ENCODE measurements at places on chromosomes 13 and 19.

GRCh38 chr19:39906283-39906682 is 28.2 kb downstream of the FCGBP start:
- no peak for DNase-seq

- DNase-seq = no peak
Observed at GRCh38 chr19:29714371-29714952, 599 bp downstream of the C19orf12 start.

GRCh38 chr13:78689011-78689410 is 30.1 kb upstream of the OBI1 start:
- DNase-seq = no peak

GRCh38 chr13:68535329-68535728 is 1305.2 kb upstream of the PCDH9 start:
- no peak for DNase-seq

GRCh38 chr19:32041681-32042292 is 303.6 kb upstream of the ZNF507 start:
- peak; percentile 75 for DNase-seq

DNA sequence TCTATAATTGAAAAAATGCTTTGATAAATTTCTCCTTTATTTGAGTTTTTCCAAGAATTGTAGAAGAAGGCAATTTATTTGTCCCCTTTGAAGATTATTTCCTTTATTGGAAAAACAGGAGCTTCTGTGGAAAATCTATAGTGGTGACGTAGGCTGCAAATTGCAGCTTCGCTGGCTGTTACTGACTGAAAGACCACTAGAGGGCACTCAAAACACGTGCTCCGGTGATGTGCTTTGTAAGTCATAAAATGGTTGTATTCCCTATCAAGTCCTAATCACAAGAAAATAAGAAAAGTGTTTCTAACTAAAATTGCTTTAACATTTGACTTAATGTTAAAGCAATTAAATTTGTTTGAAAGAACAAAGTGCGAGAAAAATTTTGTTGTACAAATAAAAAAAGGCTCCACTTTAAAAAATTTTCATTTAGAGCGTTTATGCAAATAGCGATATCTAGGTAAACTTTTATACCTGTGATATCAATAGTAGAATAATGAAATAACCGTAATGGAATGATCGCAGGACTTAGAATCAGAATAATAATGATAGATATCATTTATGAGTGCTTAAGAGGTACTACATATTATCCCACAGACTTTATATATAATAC is 638.2 kb upstream of the SPRY2 start:
- peak; percentile 20 for DNase-seq

GRCh38 chr19:7874076-7874896 is at the start of gene PRR36:
TSS of gene PRR36 (minus strand) at chr19:7874390. CDS start at chr19:7873689, 701 bp downstream.
- peak; percentile 74 for DNase-seq

GRCh38 chr13:98976338-98976737 is 1.5 kb downstream of the DOCK9 start:
- DNase-seq = no peak

- DNase-seq = no peak
Observed at GRCh38 chr19:47781590-47782262, 3.2 kb downstream of the SELENOW start.

DNA sequence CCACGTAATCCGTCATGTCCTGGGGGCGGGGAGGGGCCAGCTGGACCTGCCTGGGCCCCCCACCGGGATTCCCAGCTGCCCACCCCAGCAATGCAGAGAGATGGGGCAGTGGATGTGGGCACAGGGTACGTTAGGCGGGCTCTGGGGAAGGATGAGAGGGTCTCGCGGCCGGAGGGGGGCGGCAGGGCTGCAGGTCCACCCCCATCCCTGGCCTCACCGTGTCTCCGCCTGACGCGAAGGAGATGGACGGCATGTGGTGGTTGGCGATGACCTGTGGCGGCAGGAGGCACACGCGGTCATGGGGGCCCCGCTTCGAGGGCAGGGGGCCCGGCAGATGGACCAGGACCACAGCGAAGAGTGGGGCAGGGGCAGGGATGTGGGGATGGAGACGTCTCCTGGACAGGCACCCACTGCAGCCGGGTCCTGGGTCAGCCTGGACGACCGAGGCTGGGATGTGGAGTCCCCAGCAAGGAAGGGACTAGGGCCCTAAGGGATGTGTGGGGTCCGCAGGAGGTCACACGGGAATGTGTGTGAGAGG is 24.4 kb downstream of the SHC2 start:
- DNase-seq = no peak

GRCh38 chr13:27283906-27284493 is 13.4 kb downstream of the RASL11A start:
- peak; percentile 32 for DNase-seq

DNA sequence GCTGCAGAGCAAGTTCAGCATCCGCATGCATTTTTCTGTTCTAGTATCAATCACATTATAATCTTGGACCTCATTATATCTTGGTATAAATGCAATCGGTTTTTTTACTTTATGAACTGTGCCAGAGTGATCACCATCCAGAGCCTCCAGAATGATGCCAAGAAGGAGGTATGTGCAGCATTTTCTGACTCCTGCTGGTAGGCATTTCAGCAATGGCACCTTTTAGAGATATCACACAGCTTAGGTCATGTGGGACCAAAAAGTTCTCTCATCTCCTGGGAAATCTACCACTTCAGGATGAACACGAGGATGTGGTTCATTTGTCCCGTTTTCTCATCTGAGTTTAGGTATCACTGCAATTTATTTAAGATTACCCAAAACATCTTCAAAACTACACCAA is 220.4 kb downstream of the VWA8 start:
- DNase-seq = no peak

DNA sequence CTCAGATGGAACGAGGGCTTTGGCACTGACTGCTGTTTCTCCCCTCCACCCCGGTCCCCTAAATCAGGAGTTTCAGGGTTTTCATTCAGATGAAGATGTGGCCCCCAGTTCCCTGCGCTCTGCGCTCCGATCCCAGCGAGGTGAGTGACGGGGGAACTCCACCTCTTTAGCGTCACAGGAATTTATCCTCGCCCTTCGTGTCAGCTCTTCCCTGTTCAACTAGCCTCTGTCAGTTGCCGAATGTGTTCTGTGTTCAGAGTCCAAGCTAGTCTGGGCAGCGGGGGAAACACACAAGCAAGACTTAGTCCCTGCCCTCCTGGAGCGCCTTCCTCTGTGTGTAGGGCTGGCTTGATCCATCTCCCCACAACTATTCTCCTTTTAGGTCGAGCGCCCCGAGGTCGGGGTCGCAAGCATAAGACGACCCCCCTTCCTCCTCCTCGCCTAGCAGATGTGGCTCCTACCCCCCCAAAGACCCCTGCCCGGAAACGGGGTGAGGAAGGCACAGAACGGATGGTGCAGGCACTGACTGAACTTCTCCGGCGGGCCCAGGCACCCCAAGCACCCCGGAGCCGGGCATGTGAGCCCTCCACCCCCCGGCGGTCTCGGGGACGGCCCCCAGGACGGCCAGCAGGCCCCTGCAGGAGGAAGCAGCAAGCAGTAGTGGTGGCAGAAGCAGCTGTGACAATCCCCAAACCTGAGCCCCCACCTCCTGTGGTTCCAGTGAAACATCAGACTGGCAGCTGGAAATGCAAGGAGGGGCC is 1.8 kb downstream of the KMT2B start:
- DNase-seq = no peak

DNA sequence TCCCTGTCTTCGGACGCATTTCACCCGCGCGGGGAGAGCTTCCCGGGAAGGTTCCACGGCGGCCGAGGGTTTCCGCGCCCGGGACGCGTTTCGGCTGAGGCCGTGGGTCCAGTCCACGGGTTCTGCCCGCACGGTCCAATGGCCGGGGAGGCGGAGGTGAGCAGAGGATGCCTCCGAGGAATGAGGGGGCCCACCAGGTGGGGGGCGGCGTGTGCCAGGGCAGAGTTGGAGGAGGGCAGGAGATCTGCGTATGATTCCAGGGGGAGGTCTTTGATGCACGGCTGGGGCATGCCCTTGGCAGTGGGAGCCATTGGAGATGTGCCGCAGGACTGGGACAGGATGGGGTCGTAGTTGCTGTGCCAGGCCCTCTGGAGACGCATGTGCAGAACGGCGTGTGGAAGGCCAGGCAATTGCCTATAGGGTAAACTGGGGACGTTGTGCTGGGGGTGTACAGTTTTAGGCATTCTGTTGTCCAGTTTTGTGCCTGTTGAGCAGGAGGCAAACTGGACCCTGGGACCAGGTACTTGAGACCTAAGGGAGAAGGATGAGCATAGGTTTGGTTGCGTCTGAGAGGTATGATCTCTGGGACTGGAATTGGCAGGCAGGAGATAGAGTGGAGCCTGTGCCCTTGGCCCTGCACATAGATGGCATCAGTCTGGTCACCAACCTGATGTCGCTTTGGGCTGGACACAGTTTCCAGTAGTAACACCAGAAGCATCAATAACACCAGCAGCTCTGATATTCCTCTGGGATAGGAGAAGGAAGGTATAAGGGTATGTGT is 751 bp downstream of the ZNF584 start:
- peak; percentile 58 for DNase-seq

DNA sequence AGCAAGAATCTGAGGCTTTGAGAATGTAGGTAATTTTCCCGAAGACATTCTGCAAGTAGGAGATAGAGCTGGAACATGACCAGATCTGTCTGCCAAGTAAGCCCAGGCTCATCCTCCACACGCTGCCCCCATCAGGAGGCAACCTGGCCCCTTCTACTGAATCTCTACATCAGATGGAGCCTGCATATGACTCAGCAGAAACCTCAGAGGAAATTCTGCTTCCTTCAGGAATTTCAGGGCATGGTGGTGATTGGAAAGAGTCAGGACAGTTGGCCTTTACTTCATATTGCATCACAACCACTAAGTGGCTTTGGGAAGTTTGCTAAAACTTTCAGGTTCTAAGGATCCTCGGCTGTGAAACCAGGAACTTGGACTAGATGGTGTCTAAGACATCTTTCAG is 85.2 kb downstream of the LRRC63 start:
- peak; percentile 14 for DNase-seq

DNA sequence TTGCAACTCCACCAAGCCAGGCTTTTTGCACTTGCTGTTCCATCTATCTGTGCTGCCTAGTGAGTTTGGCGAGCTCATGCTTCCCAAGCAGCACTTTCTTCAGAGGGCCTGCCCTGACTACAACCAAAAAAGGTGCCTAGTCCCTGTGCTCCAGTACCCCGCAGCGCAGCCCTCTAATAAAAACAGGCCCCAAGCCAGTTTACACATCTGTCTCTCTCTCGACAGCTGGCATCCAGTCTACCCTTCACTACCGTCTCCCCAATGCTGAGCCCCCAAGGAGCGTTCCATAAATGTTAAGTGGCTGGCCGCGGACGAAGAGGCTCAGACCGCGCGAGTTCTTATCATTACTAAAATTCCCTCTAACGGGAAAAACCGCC is 512 bp downstream of the MED4 start:
- DNase-seq = no peak

All from Daoy (cell line).